ENCODE measurements at places on chromosomes 13 and 19. TPM values are rescaled to one million over a fixed set of nuclear protein-coding genes. Genes with fewer than 3 reads are reported as not detected.

ZNF681 gene
- total RNA-seq = 9.2 TPM

MBD3L1 gene
- total RNA-seq = not detected

CGB1 gene
- not detected for total RNA-seq

CEACAM16 gene
- not detected for total RNA-seq

- H3K36me3 ChIP-seq = no peaks in the 10 kb centered on the region
- H3K27me3 ChIP-seq = no peaks in the 10 kb centered on the region
- H3K4me1 ChIP-seq = no peaks in the 10 kb centered on the region
- DNase-seq = no peak
These were observed 7.7 kb downstream of the NFILZ start for GRCh38 chr19:8638078-8638619.

TNFSF9 gene
- 3.8 TPM for total RNA-seq

DNA sequence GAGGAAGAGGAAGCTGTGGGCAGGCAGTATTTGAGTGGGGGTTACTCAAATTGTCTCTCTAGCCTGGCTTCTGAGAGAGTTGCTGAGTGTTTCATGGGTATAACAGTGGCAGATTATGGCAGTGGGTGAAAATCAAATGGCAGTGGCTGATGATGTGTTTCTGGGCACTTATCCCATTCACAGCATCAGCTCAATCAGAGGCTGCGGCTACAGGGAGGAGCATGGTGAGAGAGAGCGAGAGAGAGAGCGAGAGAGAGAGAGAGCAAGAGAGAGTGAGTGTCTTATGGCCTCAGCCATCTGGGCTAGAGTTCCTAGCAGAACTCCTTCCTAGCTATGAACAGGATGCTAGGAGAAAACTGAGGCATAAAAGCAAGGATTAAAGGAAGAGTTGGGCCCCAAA is 178.9 kb downstream of the OLFM4 start:
- DNase-seq = no peak
- no peaks in the 10 kb centered on the region for H3K27me3 ChIP-seq
- H3K4me1 ChIP-seq = no peaks in the 10 kb centered on the region

COQ8B gene
- total RNA-seq = 41.2 TPM

GRCh38 chr19:16298334-16298733 is 26.3 kb upstream of the KLF2 start:
- no peak overlapping the region for H3K4me3 ChIP-seq
- no peak for DNase-seq
- no peak overlapping the region for H3K27ac ChIP-seq
- no peaks in the 10 kb centered on the region for H3K36me3 ChIP-seq

DNA sequence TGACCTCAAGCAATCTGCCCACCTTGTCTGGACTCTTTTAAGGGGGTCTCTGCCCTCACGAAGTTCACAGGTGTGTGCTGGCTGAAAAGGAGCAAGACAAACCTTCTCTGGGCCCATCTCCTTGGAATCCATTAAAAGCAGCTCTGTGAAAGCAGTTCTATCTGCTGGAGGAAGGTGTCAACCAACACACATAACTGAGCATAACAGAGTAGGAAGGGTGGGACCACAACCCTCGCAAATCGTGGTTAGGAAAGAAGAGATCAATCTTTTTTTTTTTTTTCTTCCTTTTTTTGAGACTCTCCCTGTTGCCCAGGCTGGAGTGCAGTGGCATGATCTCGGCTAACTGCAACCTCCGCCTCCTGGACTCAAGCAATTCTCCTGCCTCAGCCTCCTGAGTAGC is 1.4 kb downstream of the SUGP2 start:
- peak; percentile 15 for DNase-seq
- H3K27me3 ChIP-seq = no peaks in the 10 kb centered on the region
- H3K27ac ChIP-seq = peak overlapping the region; percentile 86
- H3K36me3 ChIP-seq = peaks cover 5% of the 10 kb centered on the region

GRCh38 chr13:39512687-39513086 is 90.3 kb downstream of the LHFPL6 start:
- no peak overlapping the region for H3K27ac ChIP-seq
- no peaks in the 10 kb centered on the region for H3K4me1 ChIP-seq
- H3K27me3 ChIP-seq = no peaks in the 10 kb centered on the region

ZNF556 gene
- total RNA-seq = not detected

NBEA gene
- total RNA-seq = 4.7 TPM

LGALS4 gene
- total RNA-seq = 9.8 TPM

DNA sequence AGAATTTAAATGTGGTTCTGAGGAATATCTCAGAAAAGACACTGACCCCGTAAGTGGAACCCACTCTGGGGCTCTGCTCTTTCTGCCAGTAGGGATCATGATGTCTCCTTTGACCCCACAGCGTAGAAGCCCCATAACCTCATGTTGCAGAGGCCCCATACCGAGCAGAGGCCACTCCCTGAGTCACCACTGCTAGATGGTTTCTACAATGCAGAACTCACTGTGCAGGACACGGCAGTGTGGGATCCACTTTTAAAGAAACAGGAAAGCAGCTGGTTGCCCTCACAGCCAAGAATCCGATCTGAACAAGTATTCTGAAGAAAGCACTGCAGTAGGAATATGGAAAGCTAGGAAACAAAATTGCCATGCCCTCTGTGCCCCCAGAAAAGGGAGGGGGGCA is 4.2 kb downstream of the SLC7A1 start:
- no peak overlapping the region for H3K4me3 ChIP-seq
- no peaks in the 10 kb centered on the region for H3K27me3 ChIP-seq
- DNase-seq = no peak
- peaks cover 6% of the 10 kb centered on the region for H3K4me1 ChIP-seq
- no peak overlapping the region for H3K27ac ChIP-seq

DNA sequence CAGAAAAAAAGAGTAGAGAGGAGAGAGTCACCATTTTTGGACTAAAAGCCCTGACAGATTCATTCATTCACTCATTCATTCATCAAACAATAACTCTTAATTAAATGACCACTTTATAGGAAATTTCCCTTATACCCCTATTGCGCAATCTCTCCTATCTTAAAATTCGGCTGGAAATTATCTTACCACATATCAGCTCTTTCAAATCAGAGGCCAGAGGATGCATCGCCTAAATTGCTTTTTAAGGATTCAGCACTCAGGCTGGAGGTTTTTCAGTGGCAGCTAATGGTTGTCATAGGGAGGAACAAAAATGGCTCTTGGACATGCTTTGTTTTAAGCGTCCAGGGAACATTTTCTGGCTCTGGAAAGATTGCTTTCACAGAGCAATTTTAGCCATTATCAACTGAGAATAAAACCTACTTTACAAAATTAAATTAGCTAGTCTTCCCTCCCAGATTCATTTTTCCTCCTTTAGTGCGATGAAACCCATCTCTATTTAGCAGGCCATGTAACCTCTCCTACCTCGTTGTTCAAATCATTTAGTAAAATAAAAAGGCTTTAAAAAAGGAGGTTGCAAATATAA is 115.2 kb downstream of the OLFM4 start:
- H3K27me3 ChIP-seq = no peaks in the 10 kb centered on the region
- no peak for DNase-seq
- H3K27ac ChIP-seq = no peak overlapping the region
- H3K4me1 ChIP-seq = no peaks in the 10 kb centered on the region
- no peaks in the 10 kb centered on the region for H3K36me3 ChIP-seq

CYP2A6 gene
- total RNA-seq = not detected

DNA sequence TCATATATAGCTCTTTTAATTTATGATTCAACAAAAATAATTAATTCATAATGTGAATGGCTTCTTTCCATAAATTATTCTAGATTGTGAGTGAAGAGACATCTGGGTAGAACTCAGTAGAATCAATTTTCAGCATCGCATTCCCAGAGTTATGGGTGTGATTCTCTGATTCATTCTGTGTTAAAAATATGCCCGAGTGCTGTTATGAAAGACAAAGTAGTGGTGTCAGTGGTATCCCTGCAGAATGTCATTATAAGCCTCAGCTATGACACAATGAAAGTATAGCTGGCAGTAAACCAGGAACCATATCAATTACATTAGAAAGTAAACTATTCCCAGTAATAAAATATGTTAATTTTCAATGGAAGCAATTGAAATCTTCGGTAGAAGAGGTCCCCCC is 480.5 kb upstream of the SLITRK1 start:
- H3K27ac ChIP-seq = no peak overlapping the region
- H3K27me3 ChIP-seq = no peaks in the 10 kb centered on the region
- no peak for DNase-seq
- H3K4me1 ChIP-seq = no peaks in the 10 kb centered on the region
- H3K36me3 ChIP-seq = no peaks in the 10 kb centered on the region

DNA sequence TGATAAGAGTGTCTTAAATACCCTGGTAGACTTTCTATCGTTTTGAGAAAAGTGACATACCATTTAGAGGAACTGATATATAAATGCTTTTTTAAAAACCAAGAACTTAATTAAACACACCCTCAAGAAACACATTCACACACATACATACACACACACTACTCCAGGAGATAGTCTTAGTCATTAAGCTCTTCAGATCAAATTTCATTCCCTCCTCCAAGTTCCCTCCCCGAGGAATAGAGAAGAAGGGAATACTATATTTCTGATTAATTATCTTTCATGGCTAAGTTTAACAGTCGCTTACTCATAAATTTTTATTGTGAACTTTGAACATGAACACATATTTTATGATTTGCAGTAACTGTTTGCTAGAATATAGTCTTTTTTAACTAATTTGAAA is 1109.5 kb downstream of the SLITRK1 start:
- no peaks in the 10 kb centered on the region for H3K36me3 ChIP-seq
- no peaks in the 10 kb centered on the region for H3K4me1 ChIP-seq
- H3K4me3 ChIP-seq = no peak overlapping the region
- DNase-seq = no peak

HSD17B14 gene
- not detected for total RNA-seq

CEACAM7 gene
- total RNA-seq = not detected

- no peak overlapping the region for H3K4me3 ChIP-seq
- H3K36me3 ChIP-seq = no peaks in the 10 kb centered on the region
- peak; percentile 62 for DNase-seq
These were observed 108.1 kb upstream of the UBL3 start for GRCh38 chr13:29958476-29958875.

ANKRD24 gene
- 2.4 TPM for total RNA-seq

- H3K4me1 ChIP-seq = no peaks in the 10 kb centered on the region
- H3K36me3 ChIP-seq = no peaks in the 10 kb centered on the region
- H3K27ac ChIP-seq = no peak overlapping the region
- DNase-seq = no peak
These were observed 391.0 kb downstream of the LMO7 start for GRCh38 chr13:76027131-76027530.

IGFL2 gene
- total RNA-seq = 0.43 TPM

NLRP5 gene
- not detected for total RNA-seq

DNA sequence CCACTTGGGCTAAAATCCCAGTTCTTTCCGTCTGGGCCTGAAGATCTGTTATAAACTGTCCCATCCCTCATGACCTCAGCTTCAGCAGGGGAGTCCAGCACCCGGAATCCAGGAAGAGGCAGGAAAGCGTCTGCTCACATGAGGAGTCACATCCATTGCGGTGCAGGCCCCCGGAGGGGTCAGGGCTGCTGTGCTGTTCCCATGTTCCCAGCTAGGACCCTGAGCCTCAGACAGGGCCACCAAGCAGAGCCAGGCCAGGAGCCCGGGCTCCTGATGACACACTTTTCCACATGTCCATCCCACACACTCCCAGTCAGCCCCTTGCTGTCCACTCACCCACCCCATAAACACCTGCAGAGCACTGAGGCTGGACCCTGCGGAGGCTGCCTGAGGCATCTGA is 45.3 kb upstream of the VSTM2B start:
- H3K27ac ChIP-seq = no peak overlapping the region
- H3K4me3 ChIP-seq = no peak overlapping the region
- H3K4me1 ChIP-seq = no peaks in the 10 kb centered on the region
- DNase-seq = no peak
- no peaks in the 10 kb centered on the region for H3K27me3 ChIP-seq

GIPC3 gene
- 2.9 TPM for total RNA-seq

- no peak for DNase-seq
- H3K4me3 ChIP-seq = no peak overlapping the region
- H3K4me1 ChIP-seq = no peaks in the 10 kb centered on the region
- no peak overlapping the region for H3K27ac ChIP-seq
- no peaks in the 10 kb centered on the region for H3K36me3 ChIP-seq
- peaks cover 5% of the 10 kb centered on the region for H3K27me3 ChIP-seq
These were observed 2.4 kb downstream of the MEDAG start for GRCh38 chr13:30908416-30908980.

KCTD15 gene
- 1.1 TPM for total RNA-seq

SYNGR4 gene
- not detected for total RNA-seq

GRCh38 chr19:37218592-37218935 is 550 bp downstream of the ZNF383 start:
- no peaks in the 10 kb centered on the region for H3K4me1 ChIP-seq
- H3K27ac ChIP-seq = peak overlapping the region; percentile 94
- no peak for DNase-seq
- peak overlapping the region; percentile 93 for H3K4me3 ChIP-seq

GRCh38 chr13:24043590-24044350 is 116.8 kb upstream of the SPATA13 start:
- no peak overlapping the region for H3K27ac ChIP-seq
- no peaks in the 10 kb centered on the region for H3K36me3 ChIP-seq
- H3K27me3 ChIP-seq = no peaks in the 10 kb centered on the region

S1PR4 gene
- total RNA-seq = 179 TPM

- no peaks in the 10 kb centered on the region for H3K4me1 ChIP-seq
- DNase-seq = no peak
- H3K4me3 ChIP-seq = no peak overlapping the region
- no peaks in the 10 kb centered on the region for H3K36me3 ChIP-seq
- no peak overlapping the region for H3K27ac ChIP-seq
These were observed 328.1 kb downstream of the SLITRK5 start for GRCh38 chr13:87999240-87999700.
